ENCODE measurements at places on chromosomes 7 and 10.

- DNase-seq, result no peak
Measured at GRCh38 chr10:72124989-72125388, 36.6 kb upstream of the SPOCK2 start.

- DNase-seq, result no peak
Measured at GRCh38 chr7:16268821-16269768, 152.2 kb downstream of the CRPPA start.

GRCh38 chr7:139728203-139728602, 49.6 kb downstream of the HIPK2 start:
- no peak for DNase-seq

DNA sequence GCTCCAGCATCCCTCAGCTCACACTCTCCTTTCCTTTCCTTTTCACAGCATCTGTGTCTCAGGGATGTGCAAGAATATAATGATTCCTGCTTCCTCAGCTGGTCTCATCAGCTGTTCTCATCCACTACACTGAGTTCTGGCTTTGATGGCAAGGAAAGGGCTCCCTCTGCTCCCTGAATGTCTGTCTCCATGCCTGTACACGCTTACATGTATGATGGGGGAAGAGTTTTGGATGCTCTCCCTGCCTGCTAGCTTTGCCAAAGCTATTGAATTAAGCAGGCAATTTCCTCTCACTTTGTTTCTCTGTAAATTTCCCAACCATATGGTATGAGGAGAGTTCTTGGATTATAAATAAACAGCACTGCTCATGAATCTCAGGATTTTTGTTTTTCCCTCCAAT, 254.5 kb downstream of the SORCS3 start:
- peak; percentile 72 for DNase-seq

- no peak for DNase-seq
Measured at GRCh38 chr7:8500286-8500685, 66.9 kb downstream of the NXPH1 start.

DNA sequence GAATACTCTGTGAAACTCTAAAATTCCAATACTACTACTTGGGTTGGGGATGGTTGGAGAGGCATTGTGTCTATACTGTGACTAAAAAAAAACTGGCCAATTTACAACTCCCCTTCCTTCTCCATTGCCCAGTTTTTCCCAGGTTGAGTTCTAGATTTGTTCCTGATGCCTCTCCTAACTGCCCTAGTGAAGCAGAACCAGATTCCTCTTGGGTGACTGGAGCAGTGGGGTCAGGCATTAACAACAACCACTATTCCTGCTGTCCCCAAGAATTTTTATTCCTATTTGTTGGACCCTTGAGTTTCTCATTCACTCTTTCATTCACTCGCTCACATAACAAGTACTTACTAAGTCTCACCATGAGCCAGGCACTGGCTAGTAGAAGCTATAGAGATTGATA, 5.8 kb downstream of the GOT1 start:
- no peak for DNase-seq

DNA sequence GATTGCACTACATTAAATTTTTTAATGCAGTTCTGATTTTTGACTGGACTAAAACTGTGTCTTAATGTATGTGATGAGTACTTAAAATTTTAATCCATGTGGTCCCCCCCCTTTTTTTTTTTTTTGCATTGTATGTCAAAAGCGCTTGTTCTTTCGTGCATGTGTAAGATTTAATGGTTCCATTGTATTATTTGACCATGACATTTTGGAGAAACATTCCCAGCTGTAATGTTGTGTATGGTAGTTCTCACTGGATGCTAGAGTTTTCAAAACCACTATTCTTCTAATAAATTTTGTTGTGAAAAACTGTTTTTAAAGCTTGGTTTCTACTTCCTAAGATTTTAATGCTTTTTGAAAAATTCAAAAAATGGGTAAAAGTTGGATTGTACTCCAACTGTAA, 132.0 kb downstream of the LCOR start:
- no peak for DNase-seq

DNA sequence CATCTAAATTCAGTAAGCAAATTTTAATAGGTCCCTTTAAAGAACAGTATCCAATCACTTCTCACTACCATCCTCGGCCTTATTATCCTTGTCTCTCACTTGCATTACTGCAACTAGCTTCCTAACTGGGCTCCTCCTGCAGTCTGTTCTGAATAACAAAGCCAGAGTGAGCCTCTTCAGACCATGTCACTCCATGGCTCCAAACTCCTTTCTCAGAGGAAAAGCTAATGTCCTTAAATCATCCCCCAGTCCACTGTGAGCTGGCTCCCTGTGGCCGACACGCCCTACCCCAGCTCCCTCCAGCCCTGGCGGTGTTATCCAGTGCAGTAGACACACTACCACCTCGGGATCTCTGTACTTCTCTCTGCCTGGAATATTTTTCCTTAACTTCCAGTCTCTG, 80.0 kb downstream of the EPC1 start:
- no peak for DNase-seq

GRCh38 chr10:107442035-107442505, 277.6 kb upstream of the SORCS1 start:
- DNase-seq, result no peak

DNA sequence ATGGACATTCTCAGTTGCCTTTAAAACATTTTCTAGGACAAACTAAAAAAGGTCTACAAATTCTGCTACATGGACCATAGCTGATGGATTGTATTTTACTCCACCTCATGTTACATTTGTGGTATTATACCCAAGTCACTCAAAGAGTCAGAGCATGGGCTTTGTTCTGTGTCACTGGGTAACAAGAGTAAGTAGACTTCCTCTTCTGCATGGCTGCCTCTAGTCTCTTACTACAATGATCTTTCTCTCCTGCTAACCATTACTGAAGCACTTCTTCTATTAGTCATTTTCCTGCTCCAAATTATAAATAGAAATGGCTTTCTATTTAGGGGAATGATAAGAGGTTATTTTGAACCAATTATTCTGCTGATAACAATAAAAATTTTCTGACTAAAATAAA, 727.4 kb upstream of the NRP1 start:
- no peak for DNase-seq

DNA sequence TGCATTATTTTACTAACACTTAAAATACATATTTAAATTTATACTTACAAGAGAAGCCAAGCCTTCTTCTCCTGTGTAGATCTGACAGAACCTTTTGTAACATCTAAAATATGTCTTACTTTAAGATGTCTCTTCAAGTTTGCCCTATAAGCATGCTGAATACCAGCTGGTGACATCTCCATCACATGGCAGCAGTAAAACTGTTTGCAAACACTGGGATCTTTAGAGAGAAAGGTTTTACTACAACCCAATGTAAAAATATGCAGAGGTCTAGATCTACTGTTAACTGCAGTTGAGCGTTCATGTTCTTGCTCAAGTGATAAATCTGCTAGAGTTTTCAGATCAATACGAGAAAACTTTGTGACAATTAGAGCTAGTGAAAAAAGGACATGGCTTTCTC, 23.2 kb downstream of the PDZD8 start:
- DNase-seq, result no peak

DNA sequence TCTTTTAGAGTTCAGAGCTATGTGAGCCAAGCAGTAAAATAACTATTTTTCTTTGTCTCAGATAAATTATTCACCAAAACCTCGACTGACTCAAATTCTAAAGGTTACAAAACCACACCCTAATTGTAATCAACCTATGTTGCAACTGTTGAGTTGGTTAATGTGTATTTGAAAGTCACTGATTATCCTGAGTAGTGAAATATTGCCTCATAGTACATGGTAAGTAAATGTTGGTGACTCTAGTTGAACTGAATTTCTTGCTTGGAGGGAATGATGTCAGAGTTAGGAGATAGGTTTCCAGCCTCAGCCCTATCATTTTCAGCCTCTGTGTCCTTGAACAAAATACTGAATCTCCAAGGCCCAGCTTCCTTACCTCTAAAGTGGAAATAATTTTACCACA, 3.0 kb upstream of the CYP2C18 start:
- no peak for DNase-seq

DNA sequence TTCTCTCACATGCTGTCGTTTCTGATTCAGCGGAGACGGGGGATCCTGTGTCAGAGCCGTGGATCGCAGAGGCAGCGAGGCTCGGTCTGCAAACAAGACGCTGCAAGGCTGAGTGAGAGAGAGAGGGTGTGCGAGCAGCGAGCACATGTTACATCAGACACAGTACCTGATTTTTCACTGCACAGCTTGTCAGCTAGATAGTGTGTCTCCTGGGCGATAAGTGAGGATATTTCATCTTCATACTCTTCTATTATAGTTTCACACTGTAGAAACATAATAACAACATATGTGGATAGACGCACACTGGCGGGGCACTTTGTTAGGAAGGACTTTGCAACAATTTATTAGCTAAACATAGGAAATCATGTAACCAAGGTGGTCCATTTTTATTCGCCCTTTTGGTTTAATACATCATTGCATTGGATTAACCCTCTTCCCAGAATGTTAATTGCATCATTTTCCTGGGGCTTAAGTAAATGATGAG, 39.5 kb downstream of the CNPY1 start:
- no peak for DNase-seq

- peak; percentile 60 for DNase-seq
Measured at GRCh38 chr7:130362251-130362816, 17.7 kb downstream of the CPA5 start.

- DNase-seq, result no peak
Measured at GRCh38 chr10:132571650-132572544, 34.3 kb downstream of the INPP5A start.

GRCh38 chr7:24434972-24435371, 138.3 kb upstream of the PALS2 start:
- no peak for DNase-seq

- DNase-seq, result no peak
Measured at GRCh38 chr7:142711746-142712616, 37.3 kb upstream of the PRSS1 start.

- DNase-seq, result no peak
Measured at GRCh38 chr7:142974626-142975025, 12.5 kb upstream of the KEL start.

GRCh38 chr10:4396401-4397283, 429.4 kb upstream of the AKR1E2 start:
- no peak for DNase-seq

- DNase-seq, result no peak
Measured at GRCh38 chr7:6451224-6451705, 3.5 kb upstream of the DAGLB start.

- DNase-seq, result no peak
Measured at GRCh38 chr10:77313066-77313750, 324.4 kb downstream of the KCNMA1 start.

DNA sequence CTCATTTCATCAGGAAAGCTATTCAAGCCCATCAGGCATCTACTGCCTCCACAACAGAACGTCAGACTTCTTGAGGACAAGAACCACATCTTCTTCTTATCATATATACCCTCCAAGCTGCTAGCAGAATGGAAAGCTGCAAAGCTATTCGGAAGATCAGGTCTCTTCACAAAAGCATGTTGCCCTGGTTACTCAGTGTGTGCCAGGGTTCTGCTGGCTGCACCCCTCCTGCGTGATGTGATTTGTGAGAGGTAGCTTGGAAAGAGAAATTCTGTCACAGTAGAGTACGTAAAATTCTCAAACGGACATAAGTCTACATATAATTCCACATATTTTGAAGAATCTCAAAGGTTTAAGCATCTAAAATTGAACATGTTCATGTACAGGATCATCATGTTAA, 681.7 kb downstream of the PARD3 start:
- DNase-seq, result no peak

- DNase-seq, result no peak
Measured at GRCh38 chr10:102557569-102557968, 53.8 kb downstream of the SUFU start.

GRCh38 chr10:103514244-103514643, 20.7 kb downstream of the NEURL1 start:
- no peak for DNase-seq

- no peak for DNase-seq
Measured at GRCh38 chr7:151225948-151226510, 976 bp downstream of the ABCF2 start.

- no peak for DNase-seq
Measured at GRCh38 chr7:155280446-155281397, 17.0 kb upstream of the INSIG1 start.

DNA sequence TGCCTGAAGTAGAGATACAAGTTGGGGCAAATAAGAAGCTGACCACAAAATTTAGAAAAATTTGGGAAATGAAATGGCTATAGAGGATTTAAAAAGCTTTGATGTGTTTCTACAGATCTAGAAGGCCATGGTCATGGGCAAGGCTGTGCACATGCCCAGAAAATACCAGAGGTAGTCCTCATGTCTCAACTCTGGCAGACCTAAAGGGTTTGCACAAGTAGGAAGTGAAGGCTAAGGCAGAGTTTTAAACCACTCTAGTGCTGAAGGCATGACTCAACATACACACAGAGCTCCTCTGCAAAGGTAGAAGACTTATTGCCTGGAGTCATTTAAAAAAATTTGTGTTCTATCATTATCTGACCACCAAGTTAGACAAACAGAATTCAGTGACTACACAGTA, 364.6 kb downstream of the CCSER2 start:
- no peak for DNase-seq

Measured in left forelimb (tissue), 1 donor.